ENCODE measurements at places on chromosomes 5 and 9.
A peak's percentile ranks its signal among the peaks of the same experiment; 100 is the strongest.

DNA sequence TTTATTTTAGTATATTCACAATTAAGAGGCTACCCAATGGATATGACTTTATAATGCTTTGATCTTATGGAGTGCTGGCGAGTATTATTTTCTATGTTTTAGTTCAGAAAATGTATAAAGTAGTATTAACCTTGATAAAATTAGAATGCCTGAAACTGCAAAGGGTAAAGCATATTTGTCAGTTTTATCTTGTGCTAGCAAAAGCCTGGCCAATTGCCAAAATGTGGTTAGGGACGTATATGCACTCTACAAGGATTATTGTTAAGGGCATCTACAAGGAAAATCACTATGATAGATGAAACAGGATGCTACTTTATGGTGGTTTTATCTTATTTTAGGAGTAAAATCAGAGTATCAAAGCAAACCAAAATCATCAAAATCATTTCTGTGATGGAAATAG is 281.7 kb downstream of the CCDC171 start:
- DNase-seq, result no peak

DNA sequence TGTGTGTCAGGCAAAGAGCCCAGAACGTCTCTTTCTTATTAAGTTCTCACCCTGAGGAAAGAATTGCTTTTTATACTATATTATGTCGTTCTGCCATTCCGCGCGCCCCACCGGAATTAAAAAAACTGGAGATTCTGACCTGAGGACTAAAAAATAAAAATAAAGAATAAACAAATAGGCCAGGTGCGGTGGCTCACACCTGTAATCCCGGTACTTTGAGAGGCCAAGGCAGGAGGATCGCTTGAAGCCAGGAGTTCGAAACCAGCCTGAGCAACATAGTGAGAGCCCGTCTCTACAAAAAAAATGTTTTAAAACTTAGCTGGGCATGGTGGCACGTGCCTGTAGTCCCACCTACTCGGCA is 677 bp upstream of the DYNC2I2 start:
- DNase-seq, result no peak

DNA sequence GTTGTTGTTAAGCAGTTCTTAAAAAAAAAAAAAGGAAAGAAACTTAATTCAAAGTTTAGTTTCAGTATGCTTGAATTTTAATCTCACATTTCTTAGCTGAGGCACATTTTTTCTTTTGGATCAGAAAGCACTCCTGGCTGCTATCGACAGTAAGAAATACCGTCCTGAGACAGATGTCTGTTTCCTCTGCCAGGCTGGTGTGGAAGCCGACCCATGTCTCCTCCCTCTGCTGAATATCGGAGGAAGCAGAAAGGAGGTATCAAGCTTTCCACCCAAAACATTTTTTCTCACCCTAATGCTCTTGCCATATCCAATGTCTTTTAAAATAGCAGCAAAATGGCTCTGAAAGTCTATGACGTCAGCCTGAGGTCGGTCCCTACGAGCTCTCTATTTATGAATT is 208.1 kb downstream of the TLE4 start:
- no peak for DNase-seq

DNA sequence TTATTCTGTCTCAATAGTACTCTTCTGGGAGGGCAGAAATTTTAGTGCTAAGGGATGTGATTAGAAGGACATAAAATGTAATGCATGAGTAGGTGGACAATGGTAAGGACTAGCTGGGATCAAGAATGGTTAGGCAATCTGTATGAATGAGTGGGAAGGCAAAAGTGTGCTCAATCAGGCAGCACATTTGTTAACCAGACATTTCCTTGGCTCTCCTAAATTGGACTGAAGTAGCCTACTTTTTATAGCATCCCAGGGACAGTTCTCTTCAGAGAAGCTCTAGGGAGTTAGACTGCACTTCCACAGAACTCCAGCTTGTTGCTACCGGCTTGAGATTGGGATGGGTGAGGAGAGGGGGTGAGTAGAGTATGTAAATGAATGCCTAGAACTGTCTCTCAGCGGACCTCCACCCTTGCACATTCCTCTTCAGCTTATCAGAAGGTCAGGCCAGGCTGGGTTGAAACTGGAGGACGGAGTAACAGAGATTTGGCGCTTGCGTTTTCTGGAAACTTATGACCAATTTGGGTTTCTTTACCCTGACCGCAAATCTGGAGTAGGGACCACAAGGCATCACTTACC is 19.0 kb upstream of the ARL14EPL start:
- DNase-seq, result no peak

DNA sequence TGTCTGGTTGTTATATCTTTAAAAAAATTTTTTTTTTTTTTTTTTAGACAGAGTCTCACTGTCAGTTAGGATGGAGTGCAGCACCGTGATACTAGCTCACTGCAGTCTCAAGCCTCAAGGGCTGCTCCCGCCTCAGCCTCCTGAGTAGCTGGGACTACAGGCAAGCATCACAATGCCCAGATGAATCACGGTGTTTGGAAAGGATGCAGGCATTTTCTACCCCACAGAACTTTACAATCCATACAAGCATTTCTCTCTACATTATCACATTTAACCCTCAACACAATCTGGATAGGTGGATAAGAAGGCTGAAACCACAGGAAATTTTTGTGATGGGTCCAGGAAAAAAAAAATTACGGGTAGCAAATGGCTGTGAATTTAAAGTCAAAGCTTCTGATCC is 5.8 kb upstream of the PCA3 start:
- no peak for DNase-seq

DNA sequence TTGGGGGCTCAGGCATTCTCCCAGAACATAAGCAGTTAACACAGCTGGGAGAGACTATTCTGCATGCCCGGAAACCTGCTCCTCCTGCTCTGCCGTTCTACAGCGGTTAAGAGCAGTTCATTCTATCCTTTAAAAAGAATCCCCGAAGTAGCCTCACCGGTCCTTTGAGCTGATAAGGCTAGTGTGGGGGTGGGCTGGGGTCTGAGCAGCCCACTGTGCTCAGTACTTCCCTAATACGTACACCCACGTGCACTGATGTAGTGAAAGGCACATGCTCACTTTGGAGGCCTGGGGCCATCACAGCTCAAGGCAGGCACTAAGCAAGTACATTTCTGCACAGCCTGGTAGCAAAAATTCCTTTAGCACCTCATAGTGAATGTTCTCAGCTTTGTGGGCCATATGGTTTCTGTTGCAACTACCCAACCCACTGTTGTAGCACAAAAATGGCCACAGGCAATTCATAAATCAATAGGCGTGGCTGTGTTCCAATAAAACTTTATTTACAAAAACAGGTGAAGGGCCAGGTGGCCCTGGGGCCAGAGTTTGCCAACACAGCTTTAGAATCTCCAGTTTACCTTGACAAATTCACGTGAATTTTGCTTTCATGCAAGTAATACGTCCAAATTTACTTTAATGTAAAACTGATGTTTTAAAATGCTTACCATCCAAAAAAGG is 136.4 kb downstream of the ZNF354C start:
- no peak for DNase-seq

DNA sequence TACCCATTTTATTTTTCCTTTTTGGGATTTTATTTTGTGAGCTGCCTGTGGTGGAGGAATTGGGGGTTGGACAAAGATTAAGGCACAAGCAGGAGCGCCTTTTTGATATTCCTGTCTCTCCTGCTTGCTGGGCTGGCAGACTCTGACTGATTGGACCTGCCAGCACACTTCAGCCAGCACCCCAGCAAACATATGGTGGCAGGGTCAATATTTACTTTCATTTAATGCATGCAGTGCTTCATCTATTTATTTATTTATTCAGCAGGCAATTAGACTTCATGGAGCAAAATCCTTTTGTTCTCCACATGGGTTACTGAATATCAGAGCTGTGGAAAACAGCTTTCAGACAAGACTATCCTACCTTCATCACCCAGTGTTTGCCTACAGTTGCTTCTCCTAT is 48.4 kb upstream of the EPB41L4A start:
- DNase-seq, result no peak

DNA sequence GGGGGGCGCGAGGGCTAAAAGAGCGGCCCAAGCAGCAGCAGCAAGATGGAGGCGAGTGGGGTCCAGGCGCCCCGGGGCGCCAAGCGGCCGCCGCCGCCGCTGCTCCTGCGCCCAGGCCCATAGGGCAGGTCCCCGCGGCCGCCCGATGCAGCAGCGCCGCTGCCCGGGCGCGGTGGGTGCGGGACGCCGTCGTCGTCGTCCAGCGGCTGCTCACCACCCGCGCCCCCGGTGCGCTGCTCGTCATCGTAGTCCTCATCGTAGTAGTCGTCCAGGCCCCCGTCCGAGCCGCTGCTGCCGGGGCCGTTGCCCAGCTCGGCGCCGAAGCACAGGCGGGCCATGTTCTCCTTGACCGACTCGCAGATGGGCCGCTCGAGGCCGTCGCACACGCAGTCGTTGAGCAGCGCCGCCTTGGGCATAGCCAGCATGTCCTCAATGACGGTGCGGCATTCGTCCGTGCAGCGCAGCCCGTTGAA is 1.5 kb downstream of the GAS1 start:
- DNase-seq, result peak; percentile 64

GRCh38 chr9:88652876-88653275 is 117.9 kb downstream of the NXNL2 start:
- DNase-seq, result no peak

DNA sequence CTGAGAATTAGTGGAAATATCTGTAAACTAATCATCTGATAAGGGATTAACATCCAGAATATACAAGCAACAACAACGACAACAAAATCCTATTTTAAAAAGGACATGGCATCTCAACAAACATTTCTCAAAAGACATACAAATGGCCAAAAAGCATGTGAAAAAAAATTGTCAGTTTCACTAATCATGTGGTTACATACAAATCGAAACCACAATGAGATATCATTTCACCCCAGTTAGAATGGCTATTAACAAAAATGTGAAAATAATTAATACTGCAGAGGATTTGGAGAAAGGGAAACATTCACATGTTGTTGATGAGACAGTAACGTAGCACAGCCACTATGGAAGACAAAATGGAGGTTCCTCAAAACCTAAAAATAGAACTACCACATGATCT is 69.5 kb downstream of the ERP44 start:
- no peak for DNase-seq

DNA sequence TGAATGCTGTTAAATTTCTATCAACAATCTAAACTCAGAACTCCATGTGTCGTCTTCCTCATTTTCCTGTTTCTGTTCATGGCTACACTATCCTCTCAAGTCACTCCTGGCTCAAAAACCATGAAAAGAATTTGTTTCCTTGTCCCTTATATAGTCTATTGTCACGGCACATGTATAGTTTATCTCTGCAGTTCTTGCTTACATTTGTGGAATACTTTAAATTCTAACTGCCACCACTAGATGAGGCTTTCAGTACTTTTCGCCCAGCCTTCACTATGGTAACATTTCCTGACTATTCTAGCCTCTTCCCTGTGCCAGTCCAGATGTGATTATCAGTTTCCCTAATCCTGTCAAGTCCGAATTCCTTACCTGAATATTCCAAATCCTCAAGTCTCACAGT is 34.6 kb downstream of the PKD2L2 start:
- DNase-seq, result no peak

DNA sequence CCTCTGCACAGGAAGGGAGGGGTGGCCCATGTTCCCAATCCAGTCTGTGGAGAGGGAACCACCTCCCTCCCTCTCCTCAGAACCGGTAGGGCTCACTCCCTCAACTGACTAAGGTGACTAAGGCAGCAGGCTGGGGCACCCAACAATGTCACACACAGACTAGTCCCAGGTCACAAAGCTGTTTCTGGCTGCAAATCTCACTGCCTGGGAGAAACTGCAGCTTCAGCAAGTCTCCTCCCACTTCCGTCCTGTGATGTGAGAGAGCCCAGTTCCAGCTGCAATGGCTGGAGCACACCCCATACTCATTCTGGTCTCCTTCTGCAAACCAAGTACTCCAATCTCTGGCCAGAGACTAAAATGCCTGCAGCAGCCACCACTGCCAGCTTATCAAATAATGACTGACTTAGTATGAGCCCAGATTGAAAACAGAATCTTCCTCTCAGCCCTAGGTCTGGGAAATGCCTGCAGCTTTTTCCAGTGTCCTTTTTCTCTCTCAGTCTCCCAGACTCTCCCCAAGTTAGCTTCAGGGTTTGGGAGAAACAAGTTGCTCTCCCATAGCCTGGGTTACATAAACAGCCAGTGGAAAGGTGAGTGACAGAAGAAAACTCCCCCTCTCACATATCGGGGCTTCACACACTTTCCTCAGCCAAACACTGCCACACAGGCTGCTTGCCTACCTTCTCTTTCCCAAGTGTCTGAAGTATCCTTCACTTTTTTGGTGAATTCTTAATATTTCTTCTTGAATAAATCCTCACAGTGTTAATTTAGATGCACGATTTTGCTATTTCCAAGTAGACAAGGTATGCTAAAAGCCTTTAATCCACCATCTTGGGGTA is 247.4 kb upstream of the RASA1 start:
- peak; percentile 24 for DNase-seq

DNA sequence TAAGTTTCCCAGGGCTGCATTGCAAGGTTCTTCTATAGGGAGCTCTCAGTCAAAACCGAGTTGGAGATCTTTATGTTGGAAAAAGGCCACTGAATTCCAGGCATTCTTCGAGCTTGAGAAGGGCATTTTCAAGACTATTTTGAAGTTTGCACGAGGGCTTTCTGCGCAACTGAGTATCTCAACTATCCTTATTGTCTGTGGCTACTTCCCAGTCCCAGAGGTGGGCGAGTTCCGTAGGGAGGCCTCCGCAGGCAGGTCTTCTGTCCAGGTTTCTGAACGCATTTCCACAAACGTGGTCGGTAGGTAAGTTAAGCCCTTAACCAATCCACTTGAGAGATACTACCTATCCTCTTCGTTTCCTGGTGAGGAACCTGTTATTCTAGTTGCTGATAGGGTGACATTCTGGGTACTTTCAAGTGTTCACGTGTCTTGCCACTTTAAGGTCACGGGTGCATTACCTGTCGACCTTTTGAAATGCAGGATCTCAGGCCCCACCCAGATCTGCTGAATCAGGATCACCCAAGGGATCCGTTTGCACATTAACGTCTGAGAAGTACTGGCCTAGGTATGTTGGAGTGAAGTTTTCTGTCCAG is 51.4 kb upstream of the TJP2 start:
- no peak for DNase-seq

DNA sequence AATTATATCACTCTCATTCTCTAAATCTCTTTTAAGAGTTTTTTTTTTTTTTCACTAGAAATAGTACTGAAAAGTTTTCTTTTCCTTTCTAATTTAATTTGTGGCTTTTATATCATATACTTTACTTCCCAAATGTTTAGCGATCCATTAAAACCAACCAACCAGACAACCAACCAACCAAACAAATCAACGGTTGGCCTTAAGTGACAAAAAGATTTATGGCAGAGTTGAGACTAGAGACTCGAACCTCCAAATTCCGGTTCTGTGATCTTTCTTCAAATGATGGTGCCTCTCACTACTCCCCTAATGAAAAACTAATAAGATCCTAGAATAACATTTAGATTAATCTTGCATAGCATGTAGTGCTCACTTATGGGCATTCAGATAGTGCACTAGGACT is 45.3 kb upstream of the ACTBL2 start:
- no peak for DNase-seq

DNA sequence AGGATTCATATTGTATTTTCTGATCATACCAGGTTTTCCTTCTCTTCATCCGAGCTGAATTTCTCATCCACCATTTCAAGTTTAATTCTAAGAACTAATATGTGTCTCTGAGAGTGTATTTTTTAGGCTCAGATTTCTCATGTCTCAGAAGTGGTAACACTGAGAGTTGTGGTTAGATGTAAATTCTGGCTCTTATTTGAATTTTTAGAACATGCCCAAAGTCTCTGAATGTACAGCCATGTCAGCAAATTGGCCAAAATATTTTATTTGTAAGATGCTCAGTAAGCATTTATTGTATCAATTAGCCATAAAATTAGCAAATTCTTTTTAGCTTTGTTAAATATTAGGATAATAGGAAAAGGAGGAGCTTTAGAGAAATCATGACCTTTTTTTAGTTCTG is 16.6 kb downstream of the SV2C start:
- no peak for DNase-seq

GRCh38 chr9:129776566-129776937 is 23.7 kb upstream of the PTGES start:
- DNase-seq, result no peak
